ENCODE measurements at places on chromosomes 2 and 18.

DNA sequence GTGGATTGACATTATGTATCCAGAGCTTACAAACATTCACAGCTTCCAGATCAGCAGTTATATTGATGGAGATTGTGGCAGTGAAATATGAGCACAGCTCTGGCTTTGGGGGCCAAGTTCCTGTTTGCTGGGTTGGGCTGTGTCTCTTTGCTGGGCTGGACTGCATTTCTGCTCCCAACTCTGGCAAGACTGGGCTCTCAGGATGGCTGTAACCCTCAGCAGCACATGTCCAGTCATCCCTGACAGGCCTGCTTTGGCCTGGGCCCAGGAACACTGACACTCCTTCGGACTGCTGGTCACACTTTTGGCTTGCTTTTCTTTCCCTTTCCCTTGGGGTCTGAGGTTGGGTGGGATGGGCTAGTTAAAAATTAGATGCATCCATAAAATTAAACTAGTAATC is 17.9 kb upstream of the VPS4B start:
- no peak for DNase-seq

DNA sequence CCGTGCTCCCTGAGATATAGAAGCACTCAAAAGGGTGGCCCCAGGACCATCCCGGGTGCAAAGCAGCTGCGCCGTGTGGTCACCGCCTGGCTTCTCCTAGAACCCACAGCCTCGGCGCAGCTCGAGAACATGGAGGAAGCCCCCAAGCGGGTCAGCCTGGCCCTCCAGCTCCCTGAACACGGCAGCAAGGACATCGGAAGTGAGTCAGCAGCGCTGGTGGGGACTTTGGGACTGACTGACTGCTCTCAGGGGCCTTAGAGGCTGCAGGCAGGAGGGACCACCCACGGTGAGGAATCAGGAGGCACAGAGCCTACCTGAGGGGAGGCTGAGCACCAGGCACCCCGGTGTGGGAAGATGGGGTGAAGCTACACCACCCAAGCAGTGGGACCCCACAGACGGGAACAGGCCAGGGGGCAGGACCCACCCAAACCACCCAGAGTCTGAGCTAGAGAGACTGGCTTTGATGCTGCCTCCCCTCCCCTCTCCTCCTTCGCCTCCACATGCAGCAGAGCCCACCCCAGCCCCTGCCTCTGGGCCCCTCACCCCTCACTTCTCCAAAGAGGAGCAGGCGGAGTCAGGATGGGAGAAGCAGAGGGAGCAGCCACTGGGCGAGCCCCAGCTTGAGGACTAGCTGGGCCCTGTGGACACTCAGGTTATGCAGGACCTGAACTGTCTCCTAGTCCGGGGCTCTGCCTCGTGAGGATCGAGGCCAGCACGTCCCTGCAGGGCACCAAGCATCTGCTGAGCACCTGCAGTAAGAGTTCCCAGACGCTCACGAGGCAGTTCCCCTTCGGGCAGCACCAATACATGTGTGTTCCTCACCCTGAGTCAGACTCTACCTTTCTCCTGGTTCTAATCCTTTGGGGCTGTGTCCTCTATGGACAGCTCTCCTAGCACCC is 28.7 kb downstream of the MTERF4 start:
- no peak for DNase-seq

GRCh38 chr18:10473132-10473531 is 18.7 kb downstream of the APCDD1 start:
- no peak for DNase-seq

DNA sequence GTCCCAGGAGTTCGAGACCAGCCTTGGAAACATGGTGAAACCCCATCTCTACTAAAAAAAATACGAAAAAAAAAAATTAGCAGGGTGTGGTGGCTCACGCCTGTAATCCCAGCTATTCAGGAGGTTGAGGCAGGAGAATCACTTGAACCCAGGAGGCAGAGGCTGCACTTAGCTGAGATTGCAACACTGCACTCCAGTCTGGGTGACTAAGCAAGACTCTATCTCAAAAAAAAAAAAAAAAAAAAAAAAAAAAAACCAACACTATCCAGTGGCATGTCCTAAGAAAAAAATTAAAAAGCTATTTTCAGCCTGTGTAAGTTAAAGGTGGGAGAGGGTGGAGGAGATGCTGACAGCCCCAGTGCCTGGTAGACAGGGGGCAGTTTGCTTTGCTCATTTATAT is 32.2 kb upstream of the REL start:
- DNase-seq = no peak

DNA sequence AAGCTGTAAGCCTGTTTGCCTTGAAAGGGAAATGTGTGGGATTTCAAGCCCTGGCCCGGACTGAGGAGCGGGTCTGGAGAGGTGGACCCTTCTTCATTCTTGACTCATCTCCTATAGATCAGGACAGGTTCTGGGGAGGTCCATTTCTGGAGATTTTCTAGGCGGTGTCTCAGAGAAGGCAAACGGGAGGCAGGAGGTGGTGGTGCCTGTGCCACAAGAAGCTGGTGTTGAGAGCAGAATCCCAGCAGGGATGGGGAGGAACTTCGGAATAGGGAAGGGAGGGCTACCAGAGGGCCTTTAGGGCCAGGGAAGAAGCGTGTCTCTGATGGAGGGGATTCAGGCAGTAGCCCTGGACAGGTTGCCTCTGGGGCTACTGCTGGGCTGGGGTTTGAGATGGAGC is 93.0 kb downstream of the CTIF start:
- no peak for DNase-seq

DNA sequence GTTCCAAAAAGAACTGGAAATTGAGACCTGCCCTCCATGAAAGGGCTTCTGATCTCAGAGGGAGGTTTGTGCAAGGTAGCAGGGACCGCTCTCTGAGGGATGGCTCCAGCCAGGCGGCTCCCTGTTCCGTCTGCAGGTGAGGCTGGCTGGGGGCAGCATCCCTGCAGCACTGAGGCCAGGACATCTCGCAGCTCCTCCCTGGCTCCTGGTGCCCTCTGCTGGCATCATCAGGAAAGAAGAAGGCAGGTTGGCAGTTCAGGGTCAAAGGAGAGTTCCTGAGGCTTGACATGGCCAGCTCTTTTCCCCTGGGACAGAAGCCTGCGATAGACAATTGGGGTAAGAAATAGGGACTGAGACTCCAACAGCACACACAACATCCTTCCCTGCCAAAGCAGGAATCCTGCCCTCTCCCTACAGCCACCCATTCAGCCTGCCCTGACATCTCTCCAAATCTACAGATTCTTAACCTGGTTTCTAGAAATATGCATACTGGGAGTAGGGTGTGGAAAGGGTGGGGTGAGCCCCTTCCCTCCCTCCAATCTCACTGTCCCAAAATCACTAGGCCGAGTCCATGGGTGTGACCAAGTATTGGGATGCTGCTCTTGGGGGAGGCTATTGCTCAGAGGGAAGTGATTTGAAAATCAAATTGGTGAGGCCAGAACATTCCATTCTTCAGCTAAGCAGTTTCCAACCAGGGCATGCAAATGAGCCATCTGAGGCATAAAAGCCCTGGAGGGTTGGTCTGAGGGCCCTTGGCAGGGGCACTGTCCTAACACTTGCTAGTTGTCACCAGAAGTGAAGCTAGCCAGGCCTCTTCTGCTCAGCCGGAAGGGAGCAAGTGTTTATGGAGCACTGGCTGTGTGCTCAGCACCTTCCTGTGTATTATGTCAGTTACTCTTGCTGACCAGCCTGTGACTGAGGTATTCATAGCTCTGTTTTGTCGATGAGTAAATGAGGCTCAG is 185.4 kb downstream of the TFCP2L1 start:
- no peak for DNase-seq

DNA sequence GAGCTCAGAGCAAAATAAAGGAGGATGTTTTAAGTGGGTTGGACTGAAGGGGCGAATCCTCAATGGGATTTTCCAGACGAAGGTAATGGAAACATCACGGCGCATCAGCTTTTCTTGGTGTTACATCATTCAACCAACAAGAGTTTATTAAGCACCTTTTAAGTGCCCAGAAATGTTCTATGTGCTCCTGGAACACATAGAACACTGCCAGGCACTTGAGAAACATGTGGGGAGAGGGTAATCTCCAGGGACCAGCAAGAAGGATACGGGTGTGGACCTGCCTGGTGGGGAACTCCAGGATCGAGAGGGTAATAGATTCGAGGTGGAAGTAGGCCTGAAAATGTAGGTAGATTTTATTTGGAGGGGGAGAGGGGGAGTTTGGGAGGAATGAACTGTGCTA is 168.6 kb downstream of the PRKCE start:
- no peak for DNase-seq

GRCh38 chr2:108894766-108895165 is 94.3 kb downstream of the EDAR start:
- DNase-seq = no peak

GRCh38 chr2:20484810-20485611 is 38.1 kb downstream of the RHOB start:
- no peak for DNase-seq

GRCh38 chr2:75523313-75524275 is 37.1 kb downstream of the EVA1A start:
- DNase-seq = no peak

- no peak for DNase-seq
Observed at GRCh38 chr18:58924473-58924872, 59.8 kb downstream of the ZNF532 start.

- DNase-seq = peak; percentile 21
Observed at GRCh38 chr18:24656551-24657443, 196.4 kb downstream of the HRH4 start.

- no peak for DNase-seq
Observed at GRCh38 chr2:239601880-239602279, 201.1 kb upstream of the HDAC4 start.

DNA sequence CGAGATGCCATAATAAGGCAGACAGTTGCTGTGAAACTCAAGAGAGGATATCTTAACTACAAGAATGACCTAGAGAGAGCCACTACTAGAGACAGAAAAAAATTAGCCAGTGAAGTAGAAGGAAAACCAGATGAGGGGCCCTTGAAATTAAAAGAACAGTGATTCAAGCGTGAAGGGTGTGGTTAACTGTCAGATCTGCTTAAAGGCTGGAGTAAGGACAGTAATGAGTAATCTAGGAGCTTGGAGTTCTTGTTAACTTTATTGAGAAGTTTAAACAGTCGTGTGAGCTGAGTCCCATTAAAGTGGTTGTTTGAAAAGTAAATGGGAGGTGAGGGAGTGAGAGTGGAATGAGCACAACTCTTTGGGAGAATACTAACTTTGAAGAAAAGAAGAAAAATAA is 21.3 kb downstream of the PIGN start:
- DNase-seq = no peak

- peak; percentile 96 for DNase-seq
Observed at GRCh38 chr2:174663550-174663949, 65.9 kb upstream of the WIPF1 start.

- DNase-seq = no peak
Observed at GRCh38 chr2:168552450-168552856, 96.4 kb downstream of the CERS6 start.

- no peak for DNase-seq
Observed at GRCh38 chr2:20164734-20165478, 60.0 kb downstream of the SDC1 start.

- no peak for DNase-seq
Observed at GRCh38 chr2:152583512-152584229, 133.6 kb downstream of the PRPF40A start.

DNA sequence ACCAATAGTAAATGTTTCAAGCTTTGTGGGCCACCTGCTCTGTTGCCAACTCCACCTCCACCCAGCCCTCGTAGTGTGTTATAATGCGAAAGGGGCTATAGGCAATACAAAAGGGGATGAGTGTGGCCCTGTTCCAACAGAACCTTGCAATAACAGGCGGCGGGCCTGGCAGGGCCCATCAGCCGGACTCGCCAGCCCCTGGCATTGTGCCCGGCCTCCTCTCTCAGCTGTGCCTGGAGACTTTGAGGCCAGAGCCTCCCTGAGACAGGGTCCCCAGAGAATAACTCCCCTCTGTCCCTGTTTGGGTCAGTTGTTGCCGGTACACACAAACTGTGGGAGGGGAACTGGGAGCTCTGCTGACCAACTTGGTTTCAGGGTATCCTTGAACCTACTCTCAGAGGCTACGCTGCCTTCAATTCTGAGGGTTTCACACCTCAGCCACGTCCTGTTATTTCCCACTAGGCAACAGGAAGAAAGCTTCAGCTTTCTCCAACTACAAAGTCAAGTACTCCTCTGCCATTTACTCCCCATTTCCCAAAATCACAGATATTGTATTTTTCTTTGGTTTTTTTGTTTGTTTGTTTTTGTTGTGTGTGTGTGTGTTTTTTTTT is 58.0 kb upstream of the ZNF236 start:
- DNase-seq = no peak

GRCh38 chr18:66676699-66677098 is 72.8 kb upstream of the CDH19 start:
- DNase-seq = no peak

DNA sequence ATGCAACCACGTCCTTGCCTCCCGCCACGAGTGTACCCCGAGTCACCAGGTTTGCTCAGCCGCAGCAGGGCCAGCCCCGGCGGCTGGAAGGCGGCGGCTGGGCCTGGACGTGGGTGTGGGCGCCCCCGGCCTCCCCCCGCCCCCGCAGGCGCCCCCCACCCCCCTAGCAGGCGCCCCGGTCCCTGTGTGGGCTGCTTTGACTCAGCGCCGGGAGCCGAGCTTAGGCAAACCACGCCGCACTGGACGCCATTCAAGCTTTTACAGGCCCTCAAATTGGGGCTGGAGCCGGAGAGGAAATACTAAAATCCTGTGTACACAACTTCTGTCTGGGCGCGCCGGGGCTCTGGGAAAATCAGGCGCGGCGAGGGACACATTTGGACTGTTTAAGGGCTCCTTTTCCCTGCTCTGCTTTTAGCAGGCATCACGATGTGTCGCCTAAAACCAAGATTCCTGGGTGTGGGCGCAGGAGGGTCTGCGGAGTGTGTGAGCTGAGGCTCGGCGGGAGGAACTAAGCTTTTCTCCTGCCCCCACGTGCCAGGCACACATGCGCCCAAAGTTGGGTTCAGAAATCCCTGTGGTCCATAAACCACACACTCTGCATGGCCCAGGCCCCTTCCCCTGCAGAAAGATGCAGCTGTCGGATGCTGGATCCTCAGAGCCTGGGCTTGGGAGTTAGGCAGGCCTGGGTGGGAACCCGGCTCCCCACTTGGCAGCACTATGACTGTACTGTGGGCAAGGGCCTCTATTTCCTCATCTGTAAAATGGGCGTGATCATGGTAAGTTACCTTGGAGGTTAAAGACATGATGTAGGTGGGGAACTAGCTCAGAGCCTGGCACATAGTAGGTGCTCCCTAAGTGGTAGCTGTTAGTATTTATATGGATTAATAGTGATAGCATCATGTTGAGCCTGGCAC is 57.6 kb downstream of the ATOH8 start:
- DNase-seq = no peak

- no peak for DNase-seq
Observed at GRCh38 chr2:144663207-144663606, 143.3 kb upstream of the ZEB2 start.

DNA sequence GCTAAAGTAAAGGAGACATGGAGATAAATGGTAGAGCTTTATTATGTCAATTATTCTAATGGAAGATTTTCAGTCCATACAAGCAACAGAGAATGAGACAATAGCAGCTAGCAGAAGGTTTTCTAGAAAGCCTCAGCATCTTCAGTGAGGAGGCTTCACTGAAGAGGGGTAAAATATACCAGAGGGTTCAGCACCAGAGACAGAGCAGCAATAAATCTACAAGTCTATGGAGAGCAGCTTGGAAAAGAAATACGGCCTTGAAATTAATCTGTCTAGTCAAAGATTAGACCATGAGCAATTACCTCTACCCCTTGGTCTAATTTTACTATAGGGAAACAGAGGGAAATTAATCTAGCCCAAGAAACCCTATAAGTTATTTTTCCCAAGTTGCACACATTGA is 185.7 kb upstream of the CRIM1 start:
- no peak for DNase-seq

GRCh38 chr2:64036034-64036705 is 16.9 kb upstream of the VPS54 start:
- no peak for DNase-seq

- no peak for DNase-seq
Observed at GRCh38 chr2:233844064-233844807, 10.1 kb downstream of the HJURP start.

All from GM04503 (cell line).